ENCODE measurements at places on chromosomes 6 and 20. TPM values are rescaled to one million over a fixed set of nuclear protein-coding genes. Genes with fewer than 3 reads are reported as not detected.

DNA sequence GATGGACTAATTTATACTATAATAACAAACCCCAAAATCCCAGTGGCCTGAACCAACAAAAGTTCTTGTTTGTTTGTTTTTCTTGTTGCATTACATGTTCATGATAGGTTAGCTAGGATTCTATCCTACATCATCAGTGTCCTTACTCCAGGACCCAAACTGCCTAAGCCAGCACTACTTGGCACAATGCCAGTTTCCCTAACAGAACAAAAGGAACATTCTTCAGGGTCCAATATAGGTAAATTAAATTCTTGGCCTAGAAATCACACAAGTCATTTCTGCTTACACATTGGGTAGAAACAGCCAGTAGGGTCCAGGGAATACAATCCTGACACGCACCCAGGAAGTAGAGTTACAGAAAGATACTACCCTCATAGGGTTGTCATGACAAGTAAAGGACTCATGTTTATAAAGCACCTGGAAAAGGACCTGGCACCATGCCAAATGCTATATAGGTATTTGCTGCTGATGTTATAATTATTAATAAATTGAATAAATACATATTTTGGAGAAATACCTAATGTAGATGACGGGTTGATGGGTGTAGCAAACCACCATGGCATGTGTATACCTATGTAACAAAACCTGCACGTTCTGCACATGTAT is 38.8 kb downstream of the RCAN2 start:
- no peak for DNase-seq

- no peak for DNase-seq
Observed at GRCh38 chr20:47629907-47630306, 128.2 kb downstream of the NCOA3 start.

DNA sequence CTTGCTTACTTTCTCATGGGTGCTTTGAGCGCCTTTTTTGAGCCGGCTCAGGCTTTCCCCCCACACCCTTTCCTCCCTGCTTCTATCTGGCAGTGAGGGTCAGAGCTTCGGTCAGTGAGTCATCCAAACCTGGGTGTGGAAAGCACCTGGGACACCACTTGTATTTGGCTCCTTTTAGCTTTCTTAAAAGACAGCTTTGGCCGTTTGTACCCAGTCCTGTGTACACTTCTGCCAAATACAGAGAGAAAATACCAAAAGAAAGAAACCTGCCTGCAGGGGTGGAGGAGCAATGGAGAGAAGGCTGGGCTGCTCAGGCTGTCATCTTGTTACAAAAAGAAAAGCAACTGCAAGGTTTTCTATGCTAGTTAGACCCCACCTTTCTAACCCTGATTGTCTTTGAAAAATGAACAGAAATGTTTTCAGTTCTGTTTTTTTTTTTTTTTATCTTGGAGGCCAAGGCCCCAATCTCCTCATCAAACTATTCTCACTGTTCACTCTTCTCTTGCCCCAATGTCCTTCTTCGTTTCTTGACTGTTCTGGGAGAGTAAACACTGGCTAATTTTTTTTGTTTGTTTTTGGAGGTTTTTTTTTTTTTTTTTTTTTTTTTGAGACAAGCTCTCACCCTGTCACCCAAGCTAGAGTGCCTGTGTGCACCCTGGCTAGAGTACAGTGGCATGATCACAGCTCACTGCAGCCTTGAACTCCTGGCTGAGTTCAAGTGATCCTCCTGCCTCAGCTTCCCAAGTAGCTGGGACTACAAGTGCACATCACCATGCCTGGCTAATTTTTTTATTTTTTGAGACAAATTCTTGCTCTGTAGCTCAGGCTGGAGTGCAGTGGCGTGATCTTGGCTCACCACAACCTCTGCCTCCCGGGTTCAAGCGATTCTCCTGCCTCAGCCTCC is 76.4 kb downstream of the SSR1 start:
- DNase-seq: no peak

DNA sequence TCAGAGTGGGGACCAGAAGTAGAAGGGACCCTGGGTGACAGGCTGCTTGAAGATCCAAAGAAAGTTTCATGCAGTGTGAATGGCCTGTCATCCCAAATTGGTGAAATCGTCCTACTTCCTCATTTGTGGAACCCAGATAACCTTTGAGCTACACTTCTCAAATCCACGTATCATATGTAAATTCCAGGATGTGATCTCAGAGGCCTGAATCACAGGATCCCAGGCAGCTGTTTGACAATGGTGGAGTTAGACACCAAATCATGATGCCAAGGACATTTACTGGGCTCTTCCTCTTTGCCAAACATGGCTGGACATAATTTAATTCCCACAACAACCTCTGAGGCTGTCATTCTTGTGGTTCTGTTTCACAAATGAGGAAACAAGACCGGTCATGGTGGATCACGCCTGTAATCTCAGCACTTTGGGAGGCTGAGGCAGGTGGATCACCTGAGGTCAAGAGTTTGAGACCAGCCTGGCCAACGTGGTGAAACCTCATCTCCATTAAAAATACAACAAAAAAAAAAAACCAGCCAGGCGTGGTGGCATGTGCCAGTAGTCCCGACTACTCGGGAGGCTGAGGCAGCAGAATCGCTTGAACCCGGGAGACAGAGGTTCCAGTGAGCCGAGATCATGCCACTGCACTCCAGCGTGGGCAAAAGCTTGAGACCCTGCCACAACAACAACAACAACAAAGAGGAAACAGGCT is 39.9 kb upstream of the TTPAL start:
- no peak for DNase-seq

- no peak for DNase-seq
Observed at GRCh38 chr6:133710826-133711225, 178.1 kb upstream of the TCF21 start.

- peak; percentile 70 for DNase-seq
Observed at GRCh38 chr6:39088331-39088730, 26.7 kb downstream of the SAYSD1 start.

DNA sequence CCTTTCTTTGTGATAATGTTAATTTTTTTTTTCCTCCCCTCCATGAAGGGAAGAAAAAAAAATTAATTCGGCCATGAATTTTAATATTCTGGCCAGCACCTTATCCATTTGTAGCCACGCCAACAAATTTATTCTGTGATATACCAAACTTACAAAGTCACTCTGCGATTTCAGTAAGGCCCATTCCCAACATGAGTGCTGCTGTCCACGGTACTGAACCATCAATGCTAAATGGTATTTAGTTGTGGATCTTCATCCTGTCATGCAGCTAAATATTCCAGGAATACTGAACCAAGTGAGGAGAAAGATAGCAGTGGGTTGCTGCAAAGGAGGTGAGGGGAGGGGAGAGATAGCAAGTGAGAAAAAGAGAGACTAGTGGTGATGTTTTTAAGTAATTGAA is 19.5 kb upstream of the RSPH4A start:
- peak; percentile 36 for DNase-seq

DNA sequence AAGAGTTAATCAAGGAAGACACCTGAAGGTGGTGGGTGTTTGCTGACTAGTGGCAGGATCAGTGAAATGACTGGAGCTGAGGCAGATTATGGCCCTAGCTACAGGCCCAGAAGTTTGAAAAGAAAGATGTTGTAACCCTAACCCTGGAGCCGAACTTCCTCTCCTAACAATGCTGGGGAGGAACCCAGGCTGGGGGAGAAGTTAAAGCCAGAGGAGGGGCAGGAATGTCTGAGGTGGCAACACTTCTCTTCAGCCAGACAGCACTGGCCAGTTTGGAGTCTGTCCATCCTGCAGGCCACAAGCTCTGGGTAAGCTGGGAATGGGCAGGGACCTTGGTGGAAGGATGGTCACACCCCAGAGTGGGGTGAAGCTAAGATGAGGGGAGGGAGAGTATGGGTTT is at the start of gene LST1:
Gene LST1, plus strand, starts transcription at position 270 of the 400 bp plus-strand sequence. CDS start 1,023 bp downstream, outside the sequence.
- DNase-seq: no peak

DNA sequence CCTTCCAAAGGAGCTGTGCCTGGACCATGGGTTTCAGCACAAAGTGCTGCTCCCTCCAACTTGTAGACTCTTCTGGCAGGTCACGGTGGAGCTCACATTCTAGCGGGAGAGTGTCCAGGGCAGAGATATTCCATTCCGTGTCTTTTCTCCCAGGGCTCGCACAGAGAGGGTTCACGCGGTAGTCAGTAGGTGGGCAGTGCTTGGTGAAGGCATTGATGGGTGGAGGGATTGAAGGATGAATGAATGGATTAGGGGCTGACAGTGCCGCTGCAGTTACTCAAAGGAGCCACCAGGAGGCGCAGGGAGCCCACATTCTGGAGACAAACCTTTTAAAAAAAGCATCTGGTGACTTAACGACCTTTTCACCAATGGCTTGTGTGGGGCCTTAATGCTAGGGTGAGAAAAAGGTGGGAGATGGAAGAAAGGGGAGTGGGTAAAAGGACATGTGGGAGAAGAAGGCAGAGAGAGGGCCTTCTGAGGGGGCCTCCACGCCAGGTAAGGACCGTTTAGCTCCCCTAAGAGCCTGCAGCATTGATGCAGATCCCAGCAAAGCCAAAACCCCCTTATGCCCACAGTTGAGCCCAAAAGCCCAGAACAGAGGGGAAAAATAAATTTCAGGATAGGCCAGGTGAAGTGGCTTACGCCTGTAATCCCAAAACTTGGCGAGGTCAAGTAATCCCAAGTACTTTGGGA is 17.5 kb upstream of the FAM110A start:
- peak; percentile 55 for DNase-seq

GRCh38 chr20:62924442-62925075 is 1.7 kb downstream of the DIDO1 start:
- no peak for DNase-seq

DNA sequence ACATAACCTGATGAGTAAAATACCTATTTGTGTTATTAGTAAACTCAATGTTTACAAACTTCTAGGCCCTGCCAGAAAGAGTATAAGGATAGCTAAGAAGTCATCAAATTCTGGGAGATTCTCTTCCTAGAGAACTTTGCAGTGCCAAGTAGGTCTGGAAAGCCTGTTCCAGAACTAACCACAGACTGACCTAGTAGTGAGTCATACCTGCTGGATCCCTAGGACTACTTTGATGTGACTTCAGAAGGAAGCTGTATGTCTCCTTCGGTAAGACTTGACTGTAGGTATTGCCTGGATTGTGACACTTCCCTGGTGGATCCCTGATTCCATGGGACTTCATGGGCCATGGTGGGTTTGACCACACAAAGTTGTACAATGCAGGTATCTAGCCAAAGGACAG is 131.7 kb downstream of the DNAH8 start:
- no peak for DNase-seq

DNA sequence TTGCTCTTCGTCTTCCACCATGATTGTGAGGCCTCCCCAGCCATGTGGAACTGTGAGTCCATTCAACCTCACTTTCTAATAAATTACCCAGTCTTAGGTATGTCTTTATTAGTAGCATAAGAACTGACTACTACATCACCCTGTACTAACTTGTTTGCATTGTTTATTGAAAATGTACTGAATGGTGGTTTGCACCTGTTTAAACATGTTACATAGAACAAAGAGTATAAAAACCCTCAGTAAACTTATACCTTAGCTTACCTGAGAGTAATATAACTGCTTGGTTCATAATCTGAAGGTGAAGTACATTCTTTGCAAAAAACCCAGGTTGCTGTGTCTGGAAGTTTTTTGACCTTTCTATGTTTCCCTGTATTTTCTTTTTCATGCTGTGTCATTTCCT is 777.8 kb downstream of the TBC1D32 start:
- DNase-seq: no peak

- DNase-seq: no peak
Observed at GRCh38 chr20:35303382-35303734, 11.1 kb upstream of the FAM83C start.

- no peak for DNase-seq
Observed at GRCh38 chr20:54189630-54190029, 15.8 kb upstream of the CYP24A1 start.

- DNase-seq: no peak
Observed at GRCh38 chr6:137002505-137002904, 42.3 kb downstream of the IL20RA start.

GRCh38 chr20:45402946-45403345 is 5.1 kb upstream of the DBNDD2 start:
- no peak for DNase-seq

GRCh38 chr20:37518059-37518458 is 3.0 kb upstream of the NNAT start:
- DNase-seq: no peak

DNA sequence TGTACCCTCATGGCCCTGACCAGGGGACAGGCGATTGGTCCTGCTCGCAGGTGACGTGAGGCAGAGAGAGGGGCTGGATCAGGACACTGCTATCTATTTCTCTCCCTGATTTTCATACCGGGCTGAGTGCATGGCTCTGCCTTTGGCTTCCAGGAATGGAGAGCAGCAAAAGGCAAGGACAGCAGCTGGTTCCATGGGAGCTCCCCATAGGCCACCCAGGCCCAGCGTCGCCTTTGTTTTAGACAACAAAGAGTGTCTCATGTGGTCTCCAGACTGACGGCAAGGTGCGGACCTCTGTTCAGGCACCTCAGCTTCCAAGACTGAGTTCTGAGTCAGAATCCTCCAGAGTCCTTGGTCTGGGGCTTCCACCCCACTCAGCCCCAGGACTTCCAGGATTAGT is 123.1 kb downstream of the VEGFA start:
- no peak for DNase-seq

Gene PGC
- polyA plus RNA-seq: not detected

- peak; percentile 82 for DNase-seq
Observed at GRCh38 chr6:20291764-20292580, 79.7 kb upstream of the MBOAT1 start.

DNA sequence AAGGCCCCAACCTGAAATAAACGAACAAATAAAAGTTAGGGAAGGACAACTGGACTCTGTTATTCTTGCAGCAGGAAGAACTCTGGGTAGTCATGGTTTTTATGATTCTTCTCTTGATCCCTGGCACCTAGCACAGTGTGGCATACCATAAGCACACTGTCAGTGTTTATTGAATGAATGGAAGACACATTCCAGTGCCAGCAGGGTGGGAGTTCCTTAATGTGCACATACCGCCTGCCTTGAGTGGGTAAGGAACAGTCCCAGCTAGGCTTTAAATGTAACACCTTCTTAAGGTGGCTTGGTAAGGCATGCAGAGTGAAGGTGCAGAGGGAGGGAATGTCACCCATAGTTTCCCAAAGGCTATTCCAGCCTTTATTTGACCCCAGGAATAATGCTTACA is 162.9 kb upstream of the CEP162 start:
- no peak for DNase-seq

Gene FGD2
- 2.5 TPM for polyA plus RNA-seq

GRCh38 chr6:163189609-163190008 is 224.9 kb upstream of the QKI start:
- DNase-seq: no peak

DNA sequence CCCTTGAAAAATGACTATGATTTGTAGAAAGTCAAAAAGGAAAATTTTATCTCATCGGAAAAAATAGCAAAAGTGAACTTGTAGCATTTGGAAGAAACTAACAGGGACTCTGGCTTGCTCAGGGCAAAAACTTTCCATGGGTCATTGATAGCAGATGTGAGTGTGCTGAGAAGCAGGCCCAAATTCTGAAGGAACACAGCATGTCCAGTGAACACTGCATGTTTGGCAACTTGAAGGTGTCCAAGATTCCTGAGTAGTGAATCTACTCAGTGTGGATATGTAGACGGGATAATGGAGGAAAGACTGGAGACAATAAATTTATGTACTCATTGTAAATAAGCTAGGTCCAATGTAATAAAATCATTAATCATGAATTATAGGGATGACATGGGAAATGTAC is 8.2 kb downstream of the SLC17A2 start:
- DNase-seq: no peak

- DNase-seq: no peak
Observed at GRCh38 chr6:5128351-5128750, 43.2 kb downstream of the PPP1R3G start.

Gene BTBD3
- polyA plus RNA-seq: 88.5 TPM

- DNase-seq: no peak
Observed at GRCh38 chr20:13017883-13018535, 9.2 kb downstream of the SPTLC3 start.

Gene DCBLD1
- 13.9 TPM for polyA plus RNA-seq

GRCh38 chr20:24816431-24816830 is 132.6 kb upstream of the CST7 start:
- DNase-seq: no peak

All from left kidney (tissue), 8 donors.